ENCODE measurements at places on chromosomes 12 and 14. TPM values are rescaled to one million over a fixed set of nuclear protein-coding genes. Genes with fewer than 3 reads are reported as not detected.

GRCh38 chr12:110983811-110984210, 63.4 kb upstream of the MYL2 start:
- no peak for DNase-seq

DNA sequence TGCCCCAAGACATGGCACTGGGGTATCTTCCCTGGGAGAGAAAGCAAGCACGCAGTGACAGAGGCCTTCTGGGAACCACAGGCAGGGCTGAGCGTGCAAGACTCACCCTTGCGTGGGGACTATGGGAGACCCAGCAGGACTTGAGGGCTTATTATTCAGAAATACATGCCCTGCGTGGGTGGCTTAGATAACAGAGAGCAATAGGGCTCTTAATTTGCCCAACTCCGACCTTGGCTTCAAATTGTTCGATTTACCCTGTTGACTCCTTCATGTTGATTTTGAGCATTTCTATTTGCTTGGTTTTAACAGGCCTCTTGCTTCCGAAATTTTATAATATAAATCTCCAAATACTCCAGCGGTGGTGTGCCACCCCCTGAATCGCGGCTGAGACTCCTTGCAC, 5.1 kb upstream of the SERPINA1 start:
- DNase-seq: no peak

DNA sequence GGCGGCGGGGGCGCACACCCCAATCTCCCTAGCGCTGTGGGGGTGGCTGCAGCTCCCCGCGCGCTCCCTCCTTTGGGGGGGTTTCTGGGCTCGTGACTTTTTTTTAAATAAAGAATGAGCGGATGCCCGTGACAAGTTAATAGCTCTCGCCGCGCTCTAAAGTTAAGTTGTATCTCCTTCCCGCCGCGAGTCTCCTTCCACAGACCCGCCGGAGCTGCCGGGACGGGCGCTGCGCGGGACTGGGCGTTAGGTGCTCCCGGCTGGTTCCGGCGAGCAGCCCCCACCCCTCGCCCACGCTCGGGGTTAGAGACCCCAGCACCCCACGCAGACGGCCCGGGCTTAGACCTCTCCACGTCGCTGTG, 82.6 kb upstream of the HMGA2 start:
- DNase-seq: peak; percentile 31

DNA sequence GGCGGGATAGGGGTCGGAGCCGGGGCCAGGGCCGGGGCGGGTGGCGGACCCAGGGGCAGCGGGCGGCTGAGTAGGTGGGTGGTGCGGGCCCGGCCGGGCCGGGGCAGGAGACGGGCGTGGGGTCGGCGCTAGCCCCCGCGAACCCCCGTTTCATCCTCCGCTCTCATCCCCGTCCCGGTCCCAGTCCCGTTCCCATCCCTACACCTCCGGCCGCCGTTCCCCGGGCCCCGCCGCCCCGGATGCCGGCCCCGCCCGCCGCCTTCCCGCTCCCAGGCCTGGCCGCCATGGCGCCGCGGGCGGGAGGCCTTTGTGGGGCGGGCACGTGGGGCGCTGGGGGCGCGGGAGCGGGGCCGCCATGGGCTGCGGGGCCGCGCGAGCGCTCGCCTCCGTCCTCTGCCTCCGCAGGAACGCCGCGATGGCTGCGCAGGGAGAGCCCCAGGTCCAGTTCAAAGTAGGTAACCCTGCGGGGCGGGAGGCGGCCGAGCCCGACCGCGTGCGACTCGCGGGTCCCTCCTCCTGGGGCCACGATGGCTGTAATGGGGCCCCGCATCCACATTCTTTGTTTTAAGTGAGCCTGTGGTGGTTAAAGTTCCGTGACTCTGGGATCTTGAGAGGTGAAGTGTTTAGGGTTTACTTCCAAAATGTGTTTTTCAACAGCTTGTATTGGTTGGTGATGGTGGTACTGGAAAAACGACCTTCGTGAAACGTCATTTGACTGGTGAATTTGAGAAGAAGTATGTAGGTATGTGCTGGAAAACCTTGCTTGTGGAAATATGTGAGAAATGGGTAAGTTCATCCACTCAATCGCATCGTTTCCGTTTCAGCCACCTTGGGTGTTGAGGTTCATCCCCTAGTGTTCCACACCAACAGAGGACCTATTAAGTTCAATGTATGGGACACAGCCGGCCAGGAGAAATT, 572 bp downstream of the RAN start:
- peak; percentile 50 for DNase-seq

Gene TPH2
- 0.34 TPM for total RNA-seq

Gene NTN4
- total RNA-seq: 0.59 TPM

Gene SMCO3
- total RNA-seq: not detected

DNA sequence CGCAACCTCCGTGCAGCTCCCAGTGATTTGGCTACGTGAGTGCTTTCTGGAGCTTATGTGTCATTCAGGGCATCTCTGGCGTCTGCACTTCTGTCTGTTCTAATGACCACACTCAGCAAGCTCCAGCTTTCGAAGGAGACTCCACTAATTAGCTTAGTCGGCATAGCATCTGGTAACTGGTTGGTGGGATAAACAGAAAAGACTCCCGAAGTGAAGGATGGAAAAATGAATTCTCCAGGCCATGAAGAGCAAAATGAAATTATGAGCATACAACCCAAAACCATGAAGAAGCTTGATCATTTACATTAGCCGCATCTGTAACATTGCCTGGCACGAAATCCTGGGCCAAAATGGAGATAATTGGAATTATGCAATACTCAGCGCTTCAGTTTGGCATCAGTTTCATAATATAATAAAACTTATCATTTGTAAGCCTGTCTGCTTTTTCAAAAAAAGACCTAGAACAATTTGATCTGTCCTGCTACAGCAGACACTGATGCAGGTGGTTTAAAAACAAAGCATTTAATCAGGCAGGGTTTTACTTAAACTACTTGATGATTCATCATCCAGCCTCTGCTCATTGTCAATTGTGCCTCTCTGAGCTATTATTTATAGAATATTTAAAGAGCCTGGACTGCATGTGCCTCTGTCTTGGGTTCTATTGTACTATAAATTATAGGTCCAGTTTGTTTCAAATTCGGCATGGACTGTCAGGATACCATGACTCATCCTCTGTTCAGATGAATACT, 87.4 kb downstream of the SYT1 start:
- DNase-seq: peak; percentile 17

DNA sequence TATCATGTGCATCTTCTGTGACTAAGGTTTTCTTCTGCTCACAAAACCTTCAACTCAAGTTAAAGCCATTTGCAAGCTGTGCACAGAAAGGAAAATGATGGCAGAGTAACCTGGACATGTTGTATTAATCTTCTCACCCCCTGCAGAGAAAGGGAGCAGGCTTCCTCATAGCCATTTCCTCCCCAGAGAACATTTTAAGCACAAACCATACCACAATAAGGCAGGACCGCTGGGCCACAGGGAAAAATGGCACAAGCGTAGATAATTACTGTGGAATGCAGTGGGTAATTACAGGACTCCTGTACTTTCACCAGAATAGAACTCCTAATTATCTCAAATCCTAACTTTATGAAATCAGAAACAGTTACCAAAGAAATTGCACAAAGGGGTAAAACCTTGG, 215.7 kb downstream of the KIF21A start:
- no peak for DNase-seq

Data from glutamatergic neuron (in vitro differentiated cells).